ENCODE measurements at places on chromosomes 11 and 22.
A peak's percentile ranks its signal among the peaks of the same experiment; 100 is the strongest.

DNA sequence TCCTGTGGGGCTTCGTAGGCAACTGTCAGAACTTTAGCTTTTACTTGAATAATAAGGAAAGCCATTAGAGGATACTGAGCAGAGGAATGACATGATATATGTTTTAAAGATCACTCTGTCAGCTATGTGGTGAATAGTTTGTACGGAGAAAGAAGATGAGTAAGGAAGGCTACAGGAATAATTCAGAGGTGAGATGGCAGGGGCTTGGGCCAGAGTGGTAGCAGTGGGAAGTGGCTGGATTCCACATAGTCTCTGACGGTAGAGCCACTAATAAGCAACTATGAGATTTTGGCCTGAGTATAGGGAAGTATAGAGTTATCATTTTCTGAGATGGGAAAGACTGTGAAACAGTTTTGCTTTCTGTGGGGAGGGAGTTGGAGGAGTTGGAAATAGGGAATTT is 93.9 kb upstream of the MTMR2 start:
- H3K27me3 ChIP-seq: no peaks in the 10 kb centered on the region
- peaks cover 12% of the 10 kb centered on the region for H3K36me3 ChIP-seq
- no peak overlapping the region for H3K4me3 ChIP-seq
- H3K4me1 ChIP-seq: peaks cover 24% of the 10 kb centered on the region

DNA sequence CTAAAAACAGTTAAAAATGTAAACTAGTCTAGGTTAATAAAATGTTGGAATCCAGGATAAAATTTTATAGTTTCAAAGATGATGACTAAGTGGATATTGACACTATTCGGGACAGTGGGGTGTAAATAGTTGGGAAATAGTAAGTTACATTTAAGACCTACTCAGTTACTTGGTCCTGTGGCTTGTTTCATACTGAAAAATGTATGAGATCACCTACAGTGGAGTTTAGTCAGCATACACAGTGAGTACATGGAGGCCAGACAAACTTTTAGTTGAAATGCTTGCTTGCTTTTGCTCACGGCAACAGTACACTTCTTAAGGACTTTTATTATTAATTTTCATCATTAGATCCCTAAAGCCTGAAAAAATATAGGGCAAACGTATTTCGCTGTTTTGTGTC is 16.1 kb downstream of the TRIM22 start:
- no peaks in the 10 kb centered on the region for H3K27me3 ChIP-seq
- no peak overlapping the region for H3K27ac ChIP-seq
- DNase-seq: no peak
- no peak overlapping the region for H3K4me3 ChIP-seq
- peaks cover 29% of the 10 kb centered on the region for H3K4me1 ChIP-seq

- H3K27me3 ChIP-seq: peaks cover 6% of the 10 kb centered on the region
- peaks cover 32% of the 10 kb centered on the region for H3K36me3 ChIP-seq
- H3K27ac ChIP-seq: no peak overlapping the region
- no peak overlapping the region for H3K4me3 ChIP-seq
- H3K4me1 ChIP-seq: peaks cover 33% of the 10 kb centered on the region
Measured at GRCh38 chr11:33730716-33731115, 5.5 kb downstream of the CD59 start.

DNA sequence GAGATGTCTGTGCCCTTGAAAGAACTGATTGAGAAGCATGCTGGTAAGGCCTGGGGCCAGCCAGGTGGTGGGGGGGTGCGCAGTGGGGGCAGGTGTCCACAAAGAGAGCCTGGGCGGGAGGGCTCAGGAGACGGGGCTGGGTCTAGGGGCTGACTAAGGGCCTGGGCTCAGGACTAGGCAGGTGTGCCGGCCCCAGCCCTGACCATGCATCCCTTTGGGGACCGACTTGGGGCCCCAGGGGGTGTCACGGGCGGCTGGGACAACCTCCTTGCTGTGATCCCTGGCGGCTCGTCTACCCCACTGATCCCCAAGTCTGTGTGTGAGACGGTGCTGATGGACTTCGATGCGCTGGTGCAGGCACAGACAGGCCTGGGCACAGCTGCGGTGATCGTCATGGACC is 4.4 kb downstream of the NDUFV1 start:
- H3K4me3 ChIP-seq: no peak overlapping the region
- H3K4me1 ChIP-seq: peaks cover 69% of the 10 kb centered on the region
- H3K27ac ChIP-seq: no peak overlapping the region
- H3K36me3 ChIP-seq: peaks cover 43% of the 10 kb centered on the region
- no peak for DNase-seq

GRCh38 chr11:77170107-77170506 is 42.1 kb downstream of the MYO7A start:
- H3K4me1 ChIP-seq: no peaks in the 10 kb centered on the region
- no peak for DNase-seq
- H3K4me3 ChIP-seq: no peak overlapping the region
- no peak overlapping the region for H3K27ac ChIP-seq

DNA sequence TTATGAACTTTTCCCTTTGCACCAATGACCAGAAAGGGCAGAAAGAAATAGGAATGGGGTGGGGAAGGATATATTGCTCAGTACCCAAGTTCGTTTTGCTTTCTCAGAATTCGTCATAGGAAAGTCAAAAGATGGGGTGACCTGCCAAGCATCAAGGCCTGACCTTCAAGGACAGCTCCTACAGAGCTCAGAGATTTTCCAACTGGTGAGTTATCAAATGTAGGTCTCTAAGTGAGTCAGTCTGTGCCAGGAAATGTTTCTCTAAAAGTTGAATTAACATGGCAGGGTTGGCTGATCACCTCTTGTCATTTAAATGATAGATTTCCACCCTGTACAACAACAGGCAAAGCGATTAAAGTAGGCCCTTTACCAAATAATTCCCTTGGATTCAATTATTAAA is 307.2 kb downstream of the CADM1 start:
- no peaks in the 10 kb centered on the region for H3K36me3 ChIP-seq
- H3K4me1 ChIP-seq: no peaks in the 10 kb centered on the region
- H3K27me3 ChIP-seq: no peaks in the 10 kb centered on the region
- H3K4me3 ChIP-seq: no peak overlapping the region
- no peak overlapping the region for H3K27ac ChIP-seq
- no peak for DNase-seq

DNA sequence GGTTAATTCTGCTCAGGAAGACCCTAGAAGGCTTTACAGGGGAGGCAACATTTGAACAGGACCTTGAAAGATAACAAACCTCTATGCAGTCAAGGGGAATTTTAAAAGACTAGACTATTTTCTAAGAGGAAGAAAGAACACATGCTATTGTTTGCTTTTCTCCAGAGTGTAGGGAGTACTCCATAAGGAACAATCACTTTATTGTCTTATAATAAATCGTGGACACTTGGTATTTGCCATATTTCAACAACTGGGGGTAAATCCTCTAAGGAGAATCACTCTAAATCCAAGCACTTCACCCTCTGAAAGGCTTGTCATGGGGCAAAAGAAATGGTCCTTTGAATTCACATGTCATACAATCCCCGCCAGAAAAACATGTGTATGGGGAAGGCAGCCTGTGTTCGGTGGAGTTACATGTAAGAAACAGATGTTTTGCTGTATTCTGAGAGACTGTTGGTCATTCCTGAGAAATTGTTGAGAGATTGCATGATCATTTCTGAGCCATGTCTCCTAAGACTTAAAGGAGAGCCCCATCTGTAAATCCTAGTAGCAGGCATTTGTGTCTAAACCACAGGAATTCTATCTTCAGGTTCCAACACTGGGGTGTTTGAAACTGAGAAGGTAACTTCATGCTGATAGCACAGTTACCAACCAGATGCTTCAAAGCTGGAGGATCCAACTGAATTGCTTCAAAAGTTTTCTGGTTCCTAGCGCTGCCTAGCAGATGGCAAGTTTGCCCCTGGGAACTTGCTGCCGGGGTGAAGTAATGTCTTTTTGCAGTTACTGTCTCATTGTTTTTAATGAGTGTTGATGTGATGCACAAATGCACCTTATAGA is 66.8 kb downstream of the FZD4 start:
- no peak for DNase-seq
- H3K27ac ChIP-seq: no peak overlapping the region
- no peaks in the 10 kb centered on the region for H3K4me1 ChIP-seq
- no peaks in the 10 kb centered on the region for H3K27me3 ChIP-seq
- no peak overlapping the region for H3K4me3 ChIP-seq
- no peaks in the 10 kb centered on the region for H3K36me3 ChIP-seq

DNA sequence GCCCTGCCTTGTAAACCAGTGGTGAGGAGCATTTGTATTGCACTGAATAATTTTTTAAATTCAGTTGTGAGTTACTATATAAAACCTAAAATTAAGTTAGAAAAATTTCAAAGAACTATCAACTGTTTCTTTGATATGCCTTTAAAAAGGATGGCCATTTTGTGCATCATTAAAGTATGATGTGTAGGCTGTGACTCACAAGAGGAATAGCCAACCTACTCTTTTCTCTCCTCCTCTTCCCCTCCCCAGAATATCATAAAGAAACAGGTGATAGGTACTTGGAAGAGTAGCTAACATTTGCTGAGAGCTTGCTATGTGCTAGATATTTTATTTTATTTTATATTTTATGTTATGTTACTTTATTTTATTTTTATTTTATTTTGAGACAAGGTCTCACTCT is 10.6 kb upstream of the PIK3C2A start:
- peaks cover 8% of the 10 kb centered on the region for H3K36me3 ChIP-seq
- H3K27me3 ChIP-seq: no peaks in the 10 kb centered on the region
- H3K4me3 ChIP-seq: no peak overlapping the region
- DNase-seq: no peak
- peaks cover 5% of the 10 kb centered on the region for H3K4me1 ChIP-seq
- H3K27ac ChIP-seq: no peak overlapping the region

- H3K4me3 ChIP-seq: no peak overlapping the region
- no peak for DNase-seq
- H3K36me3 ChIP-seq: no peaks in the 10 kb centered on the region
Measured at GRCh38 chr11:125976156-125976555, 30.3 kb downstream of the VSIG10L2 start.

- H3K4me3 ChIP-seq: no peak overlapping the region
- DNase-seq: no peak
- H3K4me1 ChIP-seq: peaks cover 57% of the 10 kb centered on the region
- peaks cover 39% of the 10 kb centered on the region for H3K36me3 ChIP-seq
- peak overlapping the region; percentile 63 for H3K27ac ChIP-seq
Measured at GRCh38 chr22:46779651-46780050, 17.2 kb downstream of the TBC1D22A start.

DNA sequence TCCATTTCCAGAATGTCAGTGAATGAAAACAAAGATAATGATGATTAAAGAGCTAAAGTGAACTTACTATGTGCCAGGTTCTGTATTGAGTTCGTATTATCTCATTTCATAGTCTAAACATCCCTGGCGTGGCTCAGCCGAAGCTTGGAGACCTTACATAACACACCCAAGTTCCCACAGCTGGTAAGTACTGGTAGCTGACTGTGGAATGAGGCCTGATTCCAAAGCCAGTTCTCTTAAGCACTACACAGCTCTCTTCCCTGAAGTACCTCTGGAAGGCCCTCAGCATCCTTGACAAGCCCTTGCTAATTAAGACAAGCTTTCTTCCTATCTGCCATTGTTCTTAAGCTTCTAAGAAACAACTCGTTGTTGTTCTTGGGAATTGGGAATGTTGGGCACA is 28.6 kb upstream of the NCAM1 start:
- no peaks in the 10 kb centered on the region for H3K27me3 ChIP-seq
- H3K36me3 ChIP-seq: no peaks in the 10 kb centered on the region
- H3K27ac ChIP-seq: no peak overlapping the region
- H3K4me3 ChIP-seq: no peak overlapping the region
- no peaks in the 10 kb centered on the region for H3K4me1 ChIP-seq

GRCh38 chr11:77211594-77212251 is 83.7 kb downstream of the MYO7A start:
- no peak overlapping the region for H3K27ac ChIP-seq
- no peaks in the 10 kb centered on the region for H3K36me3 ChIP-seq
- H3K4me3 ChIP-seq: no peak overlapping the region

DNA sequence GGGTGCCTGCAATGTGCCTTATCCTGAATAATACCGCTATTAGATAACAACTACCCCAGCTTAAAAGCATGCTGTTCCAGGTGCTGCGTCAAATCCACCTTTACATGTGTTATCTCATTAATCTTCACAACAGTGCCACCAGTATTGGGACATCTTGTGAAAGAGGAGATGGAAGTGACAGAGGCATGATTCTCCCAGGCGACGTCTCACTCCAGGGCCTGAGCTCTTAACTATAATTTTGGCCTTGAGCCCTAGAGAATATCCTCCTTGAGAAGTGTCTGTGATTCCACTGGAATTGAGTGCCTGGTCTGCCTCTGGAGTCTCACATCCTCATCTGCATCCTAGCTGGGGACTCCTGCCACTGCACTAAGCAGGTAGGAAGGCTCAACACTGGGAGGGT is 43.8 kb downstream of the RPL27A start:
- H3K36me3 ChIP-seq: no peaks in the 10 kb centered on the region
- DNase-seq: no peak
- peaks cover 5% of the 10 kb centered on the region for H3K27me3 ChIP-seq
- H3K4me3 ChIP-seq: no peak overlapping the region
- no peak overlapping the region for H3K27ac ChIP-seq
- peaks cover 18% of the 10 kb centered on the region for H3K4me1 ChIP-seq

DNA sequence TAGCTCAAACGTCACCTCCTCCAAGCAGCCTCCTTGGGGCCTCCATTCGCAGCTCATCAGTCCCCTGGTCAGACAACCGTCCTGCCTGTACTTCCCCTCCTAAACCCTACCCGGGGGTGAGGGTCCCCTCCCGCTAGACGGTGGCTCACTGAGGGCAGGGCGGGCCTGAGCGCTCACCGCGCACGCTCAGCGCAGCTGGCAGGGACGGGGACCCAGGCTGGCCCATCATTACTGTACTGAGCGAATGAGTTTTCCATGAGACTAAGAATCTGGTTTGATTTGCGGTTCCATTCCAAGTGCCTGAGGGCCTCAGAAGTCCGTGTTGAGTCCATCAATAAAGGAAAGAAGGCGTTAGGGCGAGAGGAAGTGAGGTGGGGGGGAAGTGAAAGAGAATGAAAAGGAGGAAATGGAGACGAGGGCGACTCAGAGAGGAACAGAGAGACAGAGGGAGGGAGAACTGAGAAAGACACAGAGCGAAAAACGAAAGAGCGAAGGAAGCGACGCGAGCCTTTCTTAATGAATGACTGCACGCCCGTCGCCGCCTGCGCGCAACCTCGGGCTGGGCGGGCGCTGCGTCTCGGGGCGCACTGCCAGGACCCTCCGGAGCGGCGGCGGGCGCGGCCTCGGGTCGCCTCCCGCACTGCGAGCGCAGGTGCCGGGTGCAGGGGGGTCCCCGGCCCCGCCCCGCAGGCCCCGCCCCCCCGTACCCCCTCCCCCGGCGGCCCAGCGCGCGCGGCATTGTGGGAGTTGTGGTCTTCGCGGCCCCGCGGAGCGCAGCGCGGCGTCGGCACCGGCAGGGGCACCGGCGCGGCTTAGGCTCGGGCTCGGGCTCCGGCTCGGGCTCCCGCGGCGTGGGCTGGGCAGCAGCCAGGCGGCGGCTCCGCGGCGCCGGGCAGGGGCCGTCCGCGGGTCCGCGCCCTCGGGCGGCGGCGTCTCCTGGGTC is at the start of gene ASPHD2:
TSS of gene ASPHD2 (plus strand) at position 746 of the 943 bp plus-strand sequence. CDS start 4,356 bp downstream, outside the sequence.
- peak within 1 kb of the TSS; percentile 91 for H3K4me3 ChIP-seq
- H3K27me3 ChIP-seq: no peaks in the 10 kb centered on the region
- peak within 1 kb of the TSS; percentile 96 for H3K27ac ChIP-seq
- H3K36me3 ChIP-seq: peaks cover 11% of the 10 kb centered on the region

GRCh38 chr22:47270463-47271135 is 508.1 kb downstream of the TBC1D22A start:
- no peaks in the 10 kb centered on the region for H3K36me3 ChIP-seq
- no peaks in the 10 kb centered on the region for H3K4me1 ChIP-seq
- no peak overlapping the region for H3K27ac ChIP-seq
- H3K4me3 ChIP-seq: no peak overlapping the region

Measured in stimulated activated naive B cell treated with anti-CD40 and anti-IgM and Interleukin-4, amounts not matched to agents 10 μg/mL and 1 μg/mL and 100 μg/mL, for 72 hours (primary cell).